GM12865 (cell line): ENCODE measurements at places on chromosomes 5 and 9.

DNA sequence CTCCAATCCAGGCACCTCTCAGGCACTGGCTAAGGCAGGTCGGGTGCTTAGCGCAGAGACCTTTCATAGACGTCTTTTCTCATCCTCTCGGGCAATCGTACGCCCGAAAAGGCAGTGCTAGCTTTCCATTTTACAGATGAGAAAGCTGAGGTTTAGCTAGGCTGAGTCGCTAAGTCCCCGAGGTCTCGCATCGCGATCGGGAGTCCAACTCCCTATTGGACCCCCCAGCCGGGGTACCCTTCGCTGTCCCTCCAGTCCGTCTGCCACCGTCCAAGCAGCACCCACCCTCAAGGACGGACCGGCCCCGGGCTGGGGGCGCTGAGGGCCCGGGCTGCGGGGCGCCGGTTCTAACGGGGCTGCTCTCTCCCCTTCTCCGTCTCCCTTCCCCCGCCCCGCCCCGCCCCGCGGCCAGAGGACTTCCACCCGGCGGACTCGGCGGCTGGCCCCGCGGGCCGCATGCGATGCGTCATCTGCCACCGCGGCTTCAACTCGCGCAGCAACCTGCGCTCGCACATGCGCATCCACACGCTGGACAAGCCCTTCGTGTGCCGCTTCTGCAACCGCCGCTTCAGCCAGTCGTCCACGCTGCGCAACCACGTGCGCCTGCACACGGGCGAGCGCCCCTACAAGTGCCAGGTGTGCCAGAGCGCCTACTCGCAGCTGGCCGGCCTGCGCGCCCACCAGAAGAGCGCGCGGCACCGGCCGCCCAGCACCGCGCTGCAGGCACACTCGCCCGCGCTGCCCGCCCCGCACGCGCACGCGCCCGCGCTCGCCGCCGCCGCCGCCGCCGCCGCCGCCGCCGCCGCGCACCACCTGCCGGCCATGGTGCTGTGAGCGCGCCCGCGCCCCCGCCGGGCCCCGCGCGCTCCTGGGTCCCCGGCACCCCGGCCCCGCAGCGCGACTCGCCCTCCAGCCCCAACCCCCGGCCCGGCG is 12.5 kb upstream of the EXOSC2 start:
- peak; percentile 87 for DNase-seq

- no peak for DNase-seq
Observed at GRCh38 chr9:83971485-83971884, 8.5 kb downstream of the HNRNPK start.

DNA sequence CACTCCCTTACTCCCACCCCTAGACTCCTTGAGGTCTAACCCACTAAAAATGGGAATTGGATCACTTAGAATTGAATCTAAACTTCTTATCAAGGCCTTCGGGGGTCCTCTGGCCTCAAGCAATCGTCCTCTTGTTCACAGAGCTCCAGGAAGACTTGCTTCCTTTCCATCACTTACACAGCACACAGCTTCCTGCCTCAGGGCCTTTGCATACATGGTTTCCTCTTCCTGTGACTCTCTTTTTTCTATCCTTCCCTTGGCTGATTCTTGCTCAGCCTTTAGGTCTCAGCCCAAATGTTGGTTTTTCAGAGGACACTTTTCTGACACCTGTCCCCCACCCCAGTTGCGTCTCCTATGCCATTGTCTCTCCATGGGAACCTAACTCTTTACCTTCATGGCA is 50.0 kb upstream of the ALDH1B1 start:
- DNase-seq: no peak

- DNase-seq: no peak
Observed at GRCh38 chr5:136094913-136095641, 37.6 kb upstream of the SMAD5 start.

GRCh38 chr9:81108821-81109220 is 580.5 kb downstream of the TLE1 start:
- DNase-seq: no peak

GRCh38 chr5:170693701-170694100 is 89.8 kb upstream of the GABRP start:
- DNase-seq: no peak

DNA sequence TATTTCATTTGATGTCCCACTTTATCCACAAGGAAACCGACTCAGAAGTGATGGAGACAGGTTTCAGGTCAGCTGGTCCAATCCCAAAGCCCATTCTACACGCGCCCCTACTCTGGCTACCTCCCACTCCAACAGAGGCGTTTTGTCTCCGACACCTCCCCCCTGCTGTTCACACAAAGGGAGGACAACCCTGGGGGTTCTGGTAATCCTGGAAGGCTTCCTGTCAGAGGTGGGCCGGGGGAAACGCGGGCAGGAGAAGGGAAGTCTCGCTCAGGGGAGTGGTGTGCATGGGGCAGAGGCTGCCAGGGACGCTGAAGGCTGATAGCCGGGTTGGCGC is 39.7 kb upstream of the GABRP start:
- DNase-seq: no peak

DNA sequence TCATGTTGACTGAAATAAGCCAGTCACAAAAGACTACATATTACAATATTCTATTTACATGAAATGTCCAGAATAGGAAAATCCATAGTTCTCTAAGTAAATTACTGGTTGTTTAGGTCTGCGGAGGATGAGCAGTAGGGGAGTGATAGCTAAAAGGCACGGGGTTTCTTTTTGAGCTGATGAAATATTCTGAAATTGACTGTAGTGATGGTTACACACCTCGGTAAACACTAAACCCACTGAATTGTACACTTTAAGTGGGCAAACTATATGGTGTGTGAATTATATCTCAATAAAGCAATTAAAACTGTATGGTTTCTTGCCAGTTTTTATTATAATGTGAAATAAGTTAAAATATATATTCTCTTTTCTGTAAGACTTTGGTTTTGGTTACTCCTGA is 77.7 kb upstream of the TMED7 start:
- DNase-seq: no peak

- DNase-seq: no peak
Observed at GRCh38 chr9:87798261-87798833, 72.4 kb downstream of the CTSL start.

DNA sequence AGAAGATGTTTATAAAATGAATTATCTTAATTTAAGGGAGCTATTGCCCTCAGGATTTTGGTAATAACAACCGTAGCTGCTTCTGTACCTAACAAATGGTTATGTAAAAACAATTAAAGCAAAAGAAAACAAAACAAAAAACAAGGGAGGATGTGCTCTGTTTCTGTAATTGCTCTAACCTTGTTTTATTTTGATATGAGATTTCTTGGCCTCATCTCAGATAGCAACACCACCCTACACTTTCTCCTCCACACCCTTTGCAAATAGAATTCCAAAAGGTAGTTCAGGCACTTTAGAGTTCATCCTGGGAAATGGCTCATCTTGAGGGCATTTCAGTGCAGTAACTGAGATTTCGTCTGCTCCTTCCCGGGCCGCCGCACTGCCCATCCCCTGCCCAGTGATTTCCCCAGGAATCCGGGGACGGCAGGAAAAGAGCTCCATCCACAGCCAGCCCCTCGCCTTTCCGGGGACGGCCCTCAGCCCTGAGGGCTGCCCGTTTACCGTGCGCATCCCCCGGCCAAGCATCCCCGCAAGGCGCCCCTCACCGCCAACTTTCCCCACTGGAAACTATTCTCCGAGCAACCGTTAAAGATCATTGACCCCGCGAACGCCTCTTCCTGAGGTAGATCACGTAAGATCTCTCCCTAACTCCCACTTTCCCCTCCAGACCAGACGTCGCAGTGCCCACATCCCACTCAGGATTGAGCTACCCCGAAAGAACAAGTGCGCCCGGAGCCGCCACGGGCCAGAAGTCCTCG is 1.2 kb downstream of the FNBP1 start:
- DNase-seq: peak; percentile 33

- DNase-seq: peak; percentile 90
Observed at GRCh38 chr9:136882109-136882946, 4.0 kb upstream of the TRAF2 start.

- no peak for DNase-seq
Observed at GRCh38 chr5:148474025-148474511, 90.3 kb downstream of the FBXO38 start.

DNA sequence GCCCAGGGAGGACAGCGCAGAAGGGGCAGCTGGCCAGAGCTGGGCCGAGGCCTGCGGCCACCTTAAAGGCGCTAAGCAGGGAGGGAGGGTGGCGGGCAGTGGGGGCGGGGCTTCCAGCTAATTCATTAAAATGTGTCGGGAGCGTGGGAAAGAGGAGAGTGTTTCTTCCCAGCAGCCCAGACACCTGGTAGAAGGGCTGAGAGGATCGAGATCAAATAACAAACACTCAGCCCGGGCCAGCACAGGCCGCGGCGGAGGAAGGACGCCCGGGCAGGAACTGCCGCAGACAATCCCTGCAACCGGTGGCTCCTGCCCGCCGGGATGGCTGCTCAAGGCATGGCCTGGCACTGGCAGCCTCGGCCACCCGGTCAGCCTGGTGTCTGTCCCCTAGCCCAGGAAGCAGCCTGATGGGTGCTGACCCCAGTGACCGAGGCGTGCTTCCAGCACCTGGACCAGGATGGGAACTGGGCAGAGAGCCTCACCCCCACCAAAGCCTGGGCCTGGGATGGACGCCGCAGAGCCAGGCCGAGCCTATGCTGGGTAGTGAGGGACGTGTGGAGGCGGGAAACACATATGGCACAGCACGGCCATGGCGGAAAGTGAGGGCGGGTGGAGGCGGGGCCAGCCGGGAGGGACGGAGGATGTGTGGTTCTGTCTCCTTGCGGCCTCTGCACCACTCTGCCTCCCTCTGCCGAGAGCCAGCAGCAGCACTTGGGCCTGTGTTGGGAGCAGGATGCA is 3.2 kb upstream of the NRARP start:
- peak; percentile 49 for DNase-seq

DNA sequence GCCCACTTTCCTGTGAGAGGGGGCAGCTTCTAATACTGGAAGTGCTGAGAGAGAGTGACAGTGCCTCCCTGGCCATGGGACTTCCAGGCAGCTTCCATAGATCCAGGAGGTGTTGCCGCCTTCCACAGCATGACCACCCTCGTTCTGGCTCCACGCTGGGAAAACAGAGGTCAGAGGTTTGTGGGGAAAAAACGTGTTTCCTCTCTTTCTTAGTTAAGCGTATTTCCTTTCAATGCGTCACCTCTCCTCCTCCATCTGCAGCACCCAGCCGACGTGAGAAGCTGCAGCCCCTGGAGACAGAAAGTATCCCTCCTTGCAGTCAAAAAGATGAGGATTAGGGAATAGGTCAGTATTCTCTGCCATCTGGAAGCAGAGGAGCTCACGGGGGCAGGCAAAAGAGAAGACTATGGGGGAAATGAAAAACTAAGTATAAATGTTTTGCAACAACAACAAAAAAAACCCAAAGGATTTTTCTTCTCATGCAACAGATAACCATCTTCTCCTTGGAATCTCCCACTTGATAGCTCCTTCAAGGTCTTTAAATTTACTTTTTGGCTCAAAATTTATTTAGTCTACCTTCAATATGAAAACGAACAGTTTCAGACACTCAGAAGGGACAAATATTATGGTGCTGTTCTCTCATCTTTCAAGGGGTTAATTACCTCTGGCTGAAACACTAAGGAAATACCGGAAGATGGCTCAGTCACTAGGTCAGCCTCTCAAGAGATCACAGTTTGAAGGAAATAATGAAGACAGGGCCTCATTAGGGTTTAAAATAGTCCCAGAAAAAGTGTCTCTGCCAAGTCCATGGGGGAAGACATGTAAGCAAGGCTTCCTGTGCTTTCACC is 38.0 kb downstream of the MTMR12 start:
- no peak for DNase-seq

DNA sequence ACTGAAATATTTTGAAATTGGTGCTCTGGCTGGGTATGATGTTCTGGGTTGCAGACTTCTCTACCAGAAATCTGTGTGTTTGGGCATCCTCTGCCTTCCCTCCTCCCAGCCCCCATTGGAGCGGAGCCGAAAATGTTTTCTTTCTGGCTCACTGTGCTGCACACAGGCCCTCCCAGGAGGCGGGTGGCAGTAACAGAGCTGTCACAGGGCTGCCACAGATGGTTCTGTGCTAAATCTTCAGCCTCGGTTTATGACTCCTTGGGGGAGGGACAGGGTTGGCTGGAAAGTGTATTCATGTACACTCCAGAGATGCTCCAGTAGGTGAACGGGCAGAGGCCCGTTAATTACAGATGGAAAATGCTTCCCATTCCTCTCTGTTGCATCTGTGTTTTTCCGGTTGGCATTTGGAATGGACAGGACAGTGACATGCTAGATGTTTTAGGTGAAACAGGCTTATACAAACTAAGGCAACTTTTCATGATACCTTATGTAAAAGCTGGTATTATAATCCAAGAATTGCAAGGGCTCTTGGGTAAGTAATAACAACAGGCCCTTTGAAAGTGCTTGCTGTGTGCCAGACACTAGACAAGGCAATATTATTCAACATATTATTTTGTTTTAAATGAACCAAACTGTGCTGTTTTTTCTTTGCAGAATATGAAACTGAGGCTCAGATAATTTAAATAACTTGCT is 180.2 kb downstream of the ADCY2 start:
- no peak for DNase-seq

GRCh38 chr5:99600952-99601351 is 672.1 kb upstream of the CHD1 start:
- DNase-seq: no peak

- peak; percentile 1 for DNase-seq
Observed at GRCh38 chr5:4700069-4700468, 440.1 kb upstream of the ADAMTS16 start.

GRCh38 chr9:136078024-136078423 is 17.1 kb downstream of the NACC2 start:
- DNase-seq: no peak

GRCh38 chr5:68274847-68275651 is 59.5 kb downstream of the PIK3R1 start:
- peak; percentile 69 for DNase-seq

DNA sequence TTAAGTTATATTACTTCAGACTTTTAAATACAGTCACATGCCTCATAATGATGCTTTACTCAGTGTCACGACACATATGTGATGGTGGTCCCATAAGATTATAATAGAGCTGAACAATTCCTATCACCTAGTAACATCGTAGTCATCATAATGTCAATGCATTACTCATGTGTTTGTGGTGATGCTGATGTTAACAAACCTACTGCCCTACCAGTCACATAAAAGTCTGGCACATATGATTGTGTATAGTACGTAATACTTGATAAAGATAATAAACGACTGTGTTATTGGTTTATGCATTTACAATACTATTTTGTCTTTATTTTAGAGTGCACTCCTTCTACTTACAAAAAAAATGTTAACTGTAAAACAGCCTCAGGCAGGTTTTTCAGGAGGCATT is 103.7 kb downstream of the PAM start:
- DNase-seq: no peak

GRCh38 chr5:170633235-170634081 is 129.6 kb downstream of the KCNIP1 start:
- no peak for DNase-seq

DNA sequence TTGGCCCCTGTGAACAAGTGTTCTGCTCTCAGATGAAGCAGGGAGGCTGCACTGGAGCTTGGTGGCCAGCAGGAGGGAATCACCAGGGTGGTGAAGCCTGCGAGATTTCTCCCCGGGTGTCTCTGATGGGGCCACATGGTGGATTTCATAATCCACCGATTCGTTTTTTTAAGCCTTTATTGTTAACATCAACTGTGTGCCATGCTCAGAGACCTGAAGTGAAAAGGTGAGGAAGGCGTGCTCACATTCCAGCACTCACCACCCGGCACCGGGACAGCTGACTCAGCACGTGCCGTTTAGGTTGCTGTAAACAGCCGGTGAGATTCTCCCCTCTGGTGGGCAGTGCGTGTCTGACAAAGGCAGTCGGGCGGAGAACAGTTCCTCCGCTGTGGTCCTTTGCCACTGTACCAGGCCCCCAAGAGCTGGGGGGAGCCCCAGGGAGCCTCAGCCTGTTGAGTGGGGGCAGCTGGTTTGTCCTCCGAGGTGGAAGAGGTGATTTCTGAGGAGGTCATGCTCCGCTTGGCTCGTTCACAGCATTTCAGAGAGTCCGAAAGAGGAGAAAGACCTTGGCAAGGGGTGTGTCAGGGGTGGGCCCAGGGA is 12.7 kb upstream of the AHRR start:
- no peak for DNase-seq
